Activated naive CD8-positive, alpha-beta T cell treated with anti-CD3 and anti-CD28 coated beads, Interleukin-2, amount 50 U/mL, for 16 hours (primary cell): ENCODE measurements at places on chromosomes 11 and 22.

- DNase-seq: no peak
Observed at GRCh38 chr22:32916025-32916424, 114.5 kb downstream of the TIMP3 start.

GRCh38 chr11:33248416-33248971 is 8.7 kb upstream of the HIPK3 start:
- DNase-seq: no peak

DNA sequence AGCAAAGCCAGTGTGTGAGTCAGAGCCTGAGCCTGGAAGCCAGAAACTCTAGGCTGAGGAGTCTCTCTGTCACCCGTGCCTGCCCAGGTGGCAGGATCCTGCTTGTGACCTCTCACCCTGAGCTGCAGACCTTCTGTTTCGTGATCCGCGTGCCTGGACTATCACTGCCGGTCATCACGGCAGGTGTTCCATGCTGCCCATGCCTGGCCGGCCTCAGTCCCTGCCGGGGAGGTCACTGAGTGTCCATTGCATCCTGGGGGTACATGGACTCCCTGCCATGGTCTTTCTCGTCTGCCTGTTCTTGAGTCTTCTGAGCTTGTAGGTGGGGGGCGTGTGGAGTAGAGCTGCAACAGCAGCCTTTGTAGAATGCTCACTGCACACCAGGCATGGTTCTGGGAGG is 1032.4 kb downstream of the TBC1D22A start:
- no peak for DNase-seq

DNA sequence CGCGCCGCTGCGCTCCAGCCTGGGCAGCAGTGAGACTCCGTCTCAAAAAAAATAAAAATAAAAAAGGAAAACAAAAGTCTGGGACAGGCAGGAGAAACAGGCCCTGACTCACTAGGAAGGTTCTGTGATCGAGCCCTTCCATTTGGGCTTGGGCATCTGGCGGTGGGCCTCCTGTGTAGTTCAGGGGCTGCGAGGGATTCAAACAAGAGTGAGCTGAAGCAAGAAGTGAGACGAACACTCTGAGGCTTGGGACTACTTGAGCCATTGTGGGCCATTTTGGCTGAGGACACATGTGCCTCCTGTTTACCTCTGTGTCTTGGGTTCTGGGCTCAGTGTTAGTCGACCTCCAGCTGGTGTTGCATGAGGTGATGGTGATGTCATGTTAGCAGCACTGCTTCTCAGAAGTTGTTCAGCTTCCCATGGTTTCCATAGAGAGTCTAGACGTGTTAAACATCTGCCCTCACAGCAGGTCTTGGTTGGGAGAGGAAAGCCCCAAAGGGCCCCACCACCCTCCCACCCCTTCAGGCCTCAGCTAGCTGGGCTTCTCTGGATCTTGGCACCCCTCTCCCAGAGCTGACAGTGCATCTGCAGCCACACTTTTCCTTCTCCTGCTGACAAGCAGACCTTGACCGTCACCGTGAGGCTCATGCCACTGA is 57.8 kb downstream of the MED15 start:
- no peak for DNase-seq

GRCh38 chr11:112612250-112612849 is 348.9 kb upstream of the NCAM1 start:
- DNase-seq: no peak

DNA sequence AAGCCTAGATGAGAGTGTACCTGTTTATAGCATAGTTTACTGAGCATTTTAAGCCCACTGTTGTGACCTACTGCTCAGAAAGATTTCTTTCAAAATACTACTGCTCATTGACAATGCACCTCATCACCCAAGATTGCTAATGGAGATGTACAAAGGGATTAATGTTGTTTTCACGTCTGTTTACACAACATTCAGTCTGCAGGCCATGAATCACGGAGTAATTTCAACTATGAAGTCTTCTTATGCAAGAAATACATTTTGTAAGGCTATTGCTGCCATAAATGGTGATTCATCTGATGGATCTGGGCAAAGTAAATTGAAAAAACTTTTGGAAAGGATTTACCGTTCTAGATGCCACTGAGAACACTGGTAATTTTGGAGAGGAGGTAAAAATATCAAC is 112.9 kb downstream of the KIF18A start:
- DNase-seq: no peak

DNA sequence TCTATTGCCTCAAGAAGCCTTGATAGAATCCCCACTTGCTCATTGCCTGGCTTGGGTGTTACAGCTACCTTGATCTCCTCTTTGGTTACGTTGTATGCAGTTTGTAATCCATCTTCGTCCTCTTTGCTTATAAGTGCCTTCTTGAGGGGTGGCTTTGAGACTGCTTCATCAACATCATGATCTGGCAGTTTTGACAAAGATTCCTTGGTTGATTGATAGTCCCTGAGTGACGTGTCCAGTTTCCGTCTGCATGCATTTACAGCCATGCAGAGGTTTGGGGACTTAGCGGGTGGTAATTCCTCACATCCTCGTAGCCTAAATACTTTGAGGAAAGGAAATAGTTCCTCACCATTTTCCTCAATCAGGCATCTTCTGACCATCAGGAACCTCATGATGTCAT is 23.1 kb downstream of the NEU3 start:
- DNase-seq: no peak

DNA sequence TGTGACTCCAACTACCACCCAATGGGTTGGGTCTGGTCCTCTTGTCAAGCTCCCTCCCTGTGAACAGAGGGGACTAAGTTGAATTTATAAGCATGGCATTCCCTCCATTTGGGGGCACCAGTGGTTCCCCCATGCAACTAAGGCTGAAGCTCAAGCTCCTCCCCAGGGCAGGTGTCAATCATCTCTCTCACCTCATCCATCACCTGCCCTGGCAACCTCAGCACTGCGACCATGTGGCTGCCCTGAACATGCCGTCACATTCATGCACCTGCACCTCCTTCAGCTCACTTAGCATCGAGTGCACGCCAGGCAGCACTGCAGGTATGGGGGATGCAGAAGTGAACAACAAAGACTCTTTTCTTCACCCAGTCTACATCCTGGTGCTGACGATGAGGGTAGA is 799.3 kb downstream of the TBC1D22A start:
- no peak for DNase-seq

GRCh38 chr11:128552783-128553661 is 34.3 kb downstream of the ETS1 start:
- no peak for DNase-seq

- DNase-seq: no peak
Observed at GRCh38 chr11:134741453-134742223, 329.6 kb upstream of the B3GAT1 start.

- DNase-seq: no peak
Observed at GRCh38 chr11:125111001-125111342, 454 bp downstream of the TMEM218 start.

- DNase-seq: no peak
Observed at GRCh38 chr11:114159320-114159719, 99.8 kb downstream of the ZBTB16 start.

- no peak for DNase-seq
Observed at GRCh38 chr22:49676783-49677494, 150.7 kb downstream of the BRD1 start.

- peak; percentile 58 for DNase-seq
Observed at GRCh38 chr22:37230673-37231405, 13.2 kb downstream of the RAC2 start.

DNA sequence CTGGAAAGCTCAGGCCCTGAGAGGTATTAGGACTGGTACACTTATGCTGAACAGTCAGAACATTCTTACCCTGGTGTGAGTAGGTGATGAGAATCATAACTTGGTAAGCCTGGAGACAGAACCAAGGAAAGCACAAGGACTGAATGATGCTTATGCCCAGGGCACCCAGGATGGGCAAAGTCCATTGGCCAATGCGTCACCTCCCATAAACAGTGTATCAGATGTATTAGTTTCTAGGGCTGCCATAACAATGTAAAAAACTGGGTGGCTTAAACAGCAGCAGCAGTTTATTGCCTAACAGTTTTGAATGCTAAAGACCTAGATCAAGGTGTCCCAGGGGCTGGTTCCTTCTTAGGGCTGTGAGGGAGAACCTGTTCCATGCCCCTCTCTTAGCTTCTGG is 107.0 kb downstream of the FAR1 start:
- DNase-seq: no peak

- DNase-seq: no peak
Observed at GRCh38 chr22:43812890-43813289, 785 bp upstream of the EFCAB6 start.

DNA sequence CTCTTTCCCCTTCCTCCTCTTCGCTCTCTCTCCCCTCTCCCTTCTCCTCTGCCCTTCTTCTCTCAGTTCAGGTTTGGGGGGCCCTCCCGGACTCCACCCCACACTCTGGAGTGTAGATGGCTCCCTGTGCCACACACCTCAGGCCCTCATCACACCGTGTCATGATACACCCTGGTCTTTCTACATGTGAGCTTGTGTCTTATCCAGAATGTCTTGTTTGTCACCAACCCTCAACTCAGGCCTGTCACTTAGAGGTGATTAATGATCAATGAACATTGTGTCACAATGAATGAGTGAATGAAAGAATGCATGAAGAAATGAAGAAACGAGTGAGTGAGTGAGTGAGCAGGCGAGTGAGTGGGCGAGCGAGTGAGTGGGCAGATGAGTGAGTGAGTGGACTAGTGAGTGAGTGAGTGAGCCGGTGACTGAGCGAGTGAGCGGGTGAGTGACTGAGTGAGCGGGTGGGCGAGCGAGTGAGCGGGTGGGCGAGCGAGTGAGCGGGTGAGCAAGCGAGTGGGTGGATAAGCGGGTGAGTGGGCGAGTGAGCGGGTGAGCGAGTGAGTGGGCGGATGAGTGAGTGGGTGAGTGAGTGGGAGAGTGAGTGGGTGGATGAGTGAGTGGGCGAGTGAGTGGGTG is 33.8 kb downstream of the CAPN1 start:
- no peak for DNase-seq

DNA sequence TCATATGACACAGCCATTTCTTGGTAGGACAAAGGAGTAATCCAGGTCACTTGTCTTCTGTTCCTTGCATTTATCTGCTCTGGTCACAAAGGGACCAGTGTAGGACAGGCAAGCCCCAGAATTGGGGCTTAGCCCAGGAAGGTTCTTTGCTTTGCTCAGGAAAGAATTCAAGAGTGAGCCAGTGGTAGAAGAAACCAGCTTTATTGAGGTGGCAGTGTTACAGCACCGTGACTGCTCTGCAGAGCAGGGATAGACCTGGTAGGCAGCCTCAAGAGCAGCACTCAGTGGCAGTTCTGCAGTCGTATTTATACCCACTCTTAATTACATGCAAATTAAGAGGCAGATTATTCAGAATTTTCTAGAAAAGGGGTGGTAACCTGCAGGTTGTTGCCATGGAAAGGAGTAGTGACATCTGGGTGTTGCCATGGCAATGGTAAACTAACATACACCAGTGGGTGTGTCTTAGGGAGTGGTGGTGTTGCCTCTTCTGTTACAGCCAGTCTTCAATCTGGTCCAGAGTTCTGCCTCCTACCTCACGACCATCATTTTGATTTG is 84.9 kb upstream of the RAB1B start:
- DNase-seq: no peak

DNA sequence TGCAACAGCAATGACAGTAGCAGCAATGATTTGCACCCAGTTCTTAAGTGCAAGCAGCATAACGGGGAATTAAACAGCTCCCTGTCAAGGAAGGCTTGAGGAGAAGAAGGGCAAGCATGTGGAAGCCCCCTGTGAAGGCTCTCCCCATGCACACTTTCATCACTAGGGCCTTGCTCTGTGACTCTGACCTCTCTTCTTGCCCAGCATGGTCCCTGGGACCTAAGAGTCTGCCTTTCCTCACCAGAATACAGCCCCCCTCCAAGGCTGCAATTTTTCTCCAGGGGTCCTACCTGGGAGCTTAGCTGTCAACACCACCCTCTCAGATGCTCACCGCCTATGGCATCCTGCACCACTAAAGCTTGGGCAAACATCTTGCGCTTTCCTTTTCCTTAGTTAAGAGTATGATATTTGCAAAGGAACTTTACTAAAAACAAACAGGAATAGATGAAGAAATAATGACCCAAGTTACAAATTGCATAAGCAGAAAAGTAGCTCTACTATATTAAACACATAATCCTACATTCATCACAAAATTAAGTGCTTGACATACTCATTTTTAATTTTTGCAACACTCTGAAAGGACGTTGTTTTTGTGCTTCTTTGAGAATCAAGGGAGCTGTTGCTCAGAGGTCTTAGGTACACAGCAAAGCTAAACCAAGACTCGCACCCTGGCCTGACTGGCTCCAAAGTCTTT is 187.6 kb downstream of the ADAMTS15 start:
- no peak for DNase-seq

DNA sequence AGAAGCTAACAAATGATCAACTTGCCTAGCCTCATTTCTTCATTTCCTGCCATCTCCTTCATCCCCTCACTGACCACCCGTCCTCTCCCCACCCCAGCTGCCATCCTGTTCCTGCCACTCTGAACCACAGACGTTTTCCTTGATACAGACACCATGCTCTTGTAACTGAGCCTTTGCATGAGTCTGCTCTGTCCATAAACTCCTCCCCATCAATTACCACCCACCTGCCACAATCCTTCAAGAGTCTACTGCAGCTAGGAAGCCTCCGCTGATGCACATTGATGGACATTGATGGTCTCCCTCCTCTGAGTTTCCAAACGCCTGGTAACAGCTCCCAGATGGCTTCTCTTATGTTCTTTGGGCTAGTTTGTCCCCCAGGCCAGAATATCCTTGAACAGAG is 193.8 kb downstream of the DBX1 start:
- no peak for DNase-seq

DNA sequence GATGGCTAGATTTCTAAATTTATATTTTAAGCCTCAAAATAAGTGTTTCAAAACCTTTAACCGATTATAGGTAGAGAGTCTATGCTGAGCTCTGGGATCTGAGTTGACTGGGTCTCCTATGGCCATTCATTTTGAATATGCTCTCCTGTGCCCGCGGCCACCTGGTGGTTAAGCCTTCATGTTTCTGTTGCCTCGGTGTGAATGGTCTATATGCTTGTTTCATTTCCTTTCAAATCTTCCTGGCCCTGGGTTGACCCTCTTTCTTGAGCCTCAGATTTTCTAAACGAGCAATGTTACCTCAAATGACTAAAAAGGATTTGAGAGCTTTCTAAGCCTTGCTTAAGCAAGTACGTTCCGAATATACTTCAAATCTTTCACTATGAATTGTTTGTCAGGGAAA is 789.4 kb upstream of the KIRREL3 start:
- no peak for DNase-seq

GRCh38 chr11:873706-874105 is 31.1 kb downstream of the TSPAN4 start:
- no peak for DNase-seq

DNA sequence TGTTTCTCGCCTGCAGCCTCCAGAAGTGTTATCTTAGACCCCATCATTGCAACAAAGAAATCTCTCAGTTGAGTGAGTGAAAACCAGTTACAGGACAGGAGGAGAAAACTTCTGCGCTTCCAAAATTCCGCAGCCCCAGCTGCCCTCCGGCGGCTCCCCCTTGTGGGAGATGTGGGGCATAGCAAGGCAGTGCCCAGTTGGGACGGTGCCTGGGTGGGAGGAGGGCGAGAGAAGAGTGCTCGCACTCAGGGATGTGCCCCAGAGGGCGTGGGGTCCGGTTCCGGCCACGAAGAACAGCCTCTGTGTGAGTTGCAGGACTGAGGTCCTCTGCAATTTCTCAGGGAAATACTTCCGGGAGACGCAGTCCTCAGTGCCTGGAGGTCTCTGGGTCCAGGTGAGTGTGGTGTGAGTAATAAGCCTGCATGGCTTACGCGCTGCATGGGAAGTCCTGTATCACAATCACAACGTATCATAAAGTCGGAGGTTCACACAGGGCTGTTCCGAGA is 87.0 kb upstream of the BLID start:
- peak; percentile 7 for DNase-seq
